T-cell (primary cell): ENCODE measurements at places on chromosomes 4 and X.
A peak's percentile ranks its signal among the peaks of the same experiment; 100 is the strongest.

DNA sequence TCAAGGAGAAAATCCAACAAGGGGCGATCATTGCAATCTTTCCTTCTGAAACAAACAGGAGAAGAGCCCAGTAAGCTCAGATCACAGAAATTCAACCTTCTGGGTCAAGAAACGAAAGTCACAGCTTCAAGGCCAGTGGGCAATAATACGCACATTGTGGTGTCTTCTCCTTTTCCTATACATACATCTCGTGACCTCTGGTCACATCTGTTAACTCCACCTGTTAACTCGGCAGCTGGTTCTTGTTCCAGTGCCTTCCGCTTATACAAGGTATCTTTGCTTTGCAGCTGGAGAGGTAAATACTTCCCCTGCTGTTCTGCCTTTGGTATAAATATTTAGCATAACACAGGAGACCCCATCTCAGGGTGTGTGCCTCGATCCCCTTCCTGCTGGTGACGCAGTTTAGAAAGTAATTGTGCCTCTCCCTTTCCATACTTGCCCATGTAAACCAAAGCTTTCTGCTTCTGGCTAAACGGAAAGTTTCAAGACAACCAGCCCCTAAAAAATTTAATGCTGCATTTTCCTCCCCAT, 45.0 kb downstream of the CCDC149 start:
- H3K36me3 ChIP-seq, result no peaks in the 10 kb centered on the region
- no peak overlapping the region for H3K27ac ChIP-seq
- H3K4me1 ChIP-seq, result no peaks in the 10 kb centered on the region
- H3K27me3 ChIP-seq, result no peaks in the 10 kb centered on the region

DNA sequence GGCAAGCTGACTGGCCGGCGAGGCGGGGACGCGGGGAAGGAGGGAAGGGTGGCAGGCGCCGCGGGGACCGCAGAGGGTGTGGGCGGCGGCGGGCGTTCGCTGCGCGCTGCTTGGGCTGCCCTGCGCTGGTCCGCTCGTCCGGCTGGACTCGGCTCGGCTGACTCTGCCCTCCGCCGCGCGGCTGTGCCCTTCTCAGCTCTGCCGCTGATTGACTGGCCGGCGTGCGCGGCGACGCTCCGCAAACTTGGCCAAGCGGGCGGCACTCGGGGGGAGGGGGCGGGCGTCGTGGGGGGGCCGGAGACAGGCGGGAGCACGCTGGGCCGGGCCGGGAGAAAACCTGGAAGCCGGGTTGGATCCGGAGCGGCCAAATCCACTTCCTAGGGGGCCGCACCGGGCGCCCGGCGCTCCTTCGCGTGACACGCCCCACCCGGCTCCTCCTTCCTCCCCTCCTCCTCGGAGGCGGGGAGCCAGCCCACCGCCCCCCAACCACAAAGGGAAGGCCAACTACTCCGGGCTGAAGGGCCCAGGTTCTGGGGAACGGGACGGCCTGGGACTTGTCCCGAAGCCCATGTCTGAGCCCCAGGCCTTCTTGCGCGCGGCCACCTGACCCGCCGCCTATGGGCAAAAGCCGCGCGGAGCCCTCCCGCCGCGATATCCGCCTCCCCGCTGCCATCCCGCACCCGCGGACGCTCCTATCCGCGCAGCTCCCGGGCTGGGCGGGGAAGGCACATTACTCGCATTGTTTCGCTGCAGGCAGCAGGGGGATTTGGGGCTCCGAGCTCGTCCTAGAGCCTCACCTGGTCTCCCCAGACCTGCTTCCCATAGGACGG, at the start of gene GPC4:
GPC4 (minus strand) TSS at position 214 of the 830 bp plus-strand sequence. CDS start 524 bp downstream, outside the sequence.
- no peak within 1 kb of the TSS for H3K27ac ChIP-seq
- no peaks in the 10 kb centered on the region for H3K36me3 ChIP-seq
- no peak within 1 kb of the TSS for H3K4me3 ChIP-seq
- peaks cover 25% of the 10 kb centered on the region for H3K27me3 ChIP-seq
- H3K4me1 ChIP-seq, result no peaks in the 10 kb centered on the region

- H3K27me3 ChIP-seq, result no peaks in the 10 kb centered on the region
- H3K4me1 ChIP-seq, result no peaks in the 10 kb centered on the region
These were observed 67.2 kb downstream of the GPAT3 start for GRCh38 chr4:83603129-83603528.

- no peak for DNase-seq
- H3K4me1 ChIP-seq, result peaks cover 7% of the 10 kb centered on the region
These were observed 32.1 kb downstream of the TSPAN5 start for GRCh38 chr4:98626350-98626749.

GRCh38 chr4:47010347-47010911, 17.0 kb upstream of the GABRA4 start:
- H3K4me1 ChIP-seq, result no peaks in the 10 kb centered on the region
- no peak for DNase-seq
- no peak overlapping the region for H3K4me3 ChIP-seq
- H3K27me3 ChIP-seq, result no peaks in the 10 kb centered on the region
- peak overlapping the region; percentile 49 for H3K27ac ChIP-seq
- no peaks in the 10 kb centered on the region for H3K36me3 ChIP-seq

DNA sequence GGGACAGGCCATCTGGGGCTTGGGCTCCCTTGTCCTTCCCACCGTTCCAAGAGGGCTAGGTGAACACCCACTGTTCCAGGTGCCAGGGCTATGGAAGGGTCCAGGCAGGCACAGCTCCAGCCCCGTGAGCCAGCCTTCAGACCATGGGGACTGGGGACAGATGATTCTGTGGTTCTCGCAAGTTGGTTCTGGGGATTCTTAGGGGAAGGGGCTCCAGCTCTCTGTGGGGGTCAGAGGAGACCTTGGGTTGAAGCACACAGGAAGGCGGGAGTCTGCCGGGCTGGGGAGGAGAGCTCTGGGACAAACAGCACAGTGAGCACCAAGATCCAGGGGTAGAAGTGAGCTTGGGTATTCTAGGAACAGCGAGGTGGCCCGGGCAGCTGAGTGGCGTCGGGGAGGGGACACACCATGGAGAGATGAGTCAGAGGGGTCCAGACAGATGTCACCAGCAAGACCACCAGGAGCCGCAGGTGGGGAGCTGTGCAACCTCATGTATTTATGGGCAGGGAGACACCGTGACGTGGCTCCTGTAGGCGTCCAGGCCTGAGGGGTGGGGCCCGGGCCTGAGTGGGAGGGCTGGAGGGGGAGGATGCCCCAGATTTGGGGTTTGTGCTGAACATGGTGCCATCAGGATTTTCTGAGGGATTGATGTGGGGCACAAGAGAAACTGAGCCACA, 48.8 kb upstream of the HMX1 start:
- no peak overlapping the region for H3K27ac ChIP-seq
- no peak overlapping the region for H3K4me3 ChIP-seq
- no peaks in the 10 kb centered on the region for H3K4me1 ChIP-seq
- H3K27me3 ChIP-seq, result no peaks in the 10 kb centered on the region

DNA sequence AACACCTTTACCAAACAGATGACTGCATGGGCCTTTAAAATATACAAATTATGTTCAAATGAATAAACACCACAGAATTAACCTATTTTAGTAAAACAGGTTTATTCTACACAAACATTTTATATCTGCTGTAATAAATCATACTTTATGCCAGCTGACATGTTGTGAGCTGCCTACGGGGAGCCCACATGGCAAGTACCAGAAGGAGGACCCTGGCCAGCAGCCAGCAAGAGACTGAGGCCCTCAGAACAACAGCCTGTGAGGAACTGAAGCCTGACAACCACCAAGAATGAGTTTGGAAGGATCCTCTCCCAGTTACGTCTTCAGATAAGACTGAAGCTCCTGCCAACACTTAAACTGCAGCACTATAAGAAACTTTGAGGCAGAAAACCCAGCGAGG, 377.0 kb downstream of the PDGFC start:
- DNase-seq, result no peak
- H3K27me3 ChIP-seq, result no peaks in the 10 kb centered on the region
- no peaks in the 10 kb centered on the region for H3K36me3 ChIP-seq
- no peak overlapping the region for H3K27ac ChIP-seq
